Esophagus muscularis mucosa (tissue), 4 donors: ENCODE measurements at places on chromosomes 7 and 10. TPM values are rescaled to one million over a fixed set of nuclear protein-coding genes. Genes with fewer than 3 reads are reported as not detected.

DNA sequence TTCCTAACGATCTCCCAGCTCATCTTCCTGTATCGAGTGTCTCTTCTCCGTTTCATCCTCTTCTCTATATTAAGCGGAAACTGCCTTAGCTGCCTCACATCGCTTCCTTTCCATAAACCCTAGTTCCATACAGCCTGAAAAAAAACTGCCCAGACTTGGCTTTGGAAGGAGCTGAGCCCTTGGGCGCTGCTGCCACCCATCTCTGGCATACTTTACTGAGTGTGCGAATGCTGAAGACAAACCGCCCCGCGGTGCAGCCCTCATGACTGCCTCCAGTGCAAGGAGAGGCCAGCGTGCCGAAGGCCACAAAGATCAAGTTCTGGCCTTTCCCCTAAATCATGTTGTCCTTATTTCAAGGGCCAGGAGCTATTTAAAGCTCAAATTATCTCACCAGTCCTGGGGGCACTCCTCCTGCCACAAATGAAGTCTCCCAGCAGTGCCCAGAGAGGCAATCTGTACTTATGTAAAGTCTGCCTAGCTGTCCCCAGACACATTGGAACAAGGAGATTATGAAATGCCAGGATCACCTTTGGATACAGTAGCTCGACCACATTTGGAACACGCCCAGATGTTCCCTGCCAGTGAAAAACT is 25.2 kb downstream of the YWHAG start:
- no peak overlapping the region for H3K4me3 ChIP-seq
- H3K27ac ChIP-seq = peak overlapping the region; percentile 6
- H3K36me3 ChIP-seq = peaks cover 11% of the 10 kb centered on the region
- H3K27me3 ChIP-seq = no peaks in the 10 kb centered on the region

GHRHR gene
- not detected for total RNA-seq

ANKRD61 gene
- total RNA-seq = not detected

SLC16A12 gene
- 0.83 TPM for total RNA-seq

LBX1 gene
- total RNA-seq = not detected

GRCh38 chr7:95780665-95781064 is 8.3 kb downstream of the DYNC1I1 start:
- no peak overlapping the region for H3K4me3 ChIP-seq
- H3K27ac ChIP-seq = no peak overlapping the region
- H3K4me1 ChIP-seq = no peaks in the 10 kb centered on the region
- DNase-seq = no peak
- no peaks in the 10 kb centered on the region for H3K36me3 ChIP-seq

DNA sequence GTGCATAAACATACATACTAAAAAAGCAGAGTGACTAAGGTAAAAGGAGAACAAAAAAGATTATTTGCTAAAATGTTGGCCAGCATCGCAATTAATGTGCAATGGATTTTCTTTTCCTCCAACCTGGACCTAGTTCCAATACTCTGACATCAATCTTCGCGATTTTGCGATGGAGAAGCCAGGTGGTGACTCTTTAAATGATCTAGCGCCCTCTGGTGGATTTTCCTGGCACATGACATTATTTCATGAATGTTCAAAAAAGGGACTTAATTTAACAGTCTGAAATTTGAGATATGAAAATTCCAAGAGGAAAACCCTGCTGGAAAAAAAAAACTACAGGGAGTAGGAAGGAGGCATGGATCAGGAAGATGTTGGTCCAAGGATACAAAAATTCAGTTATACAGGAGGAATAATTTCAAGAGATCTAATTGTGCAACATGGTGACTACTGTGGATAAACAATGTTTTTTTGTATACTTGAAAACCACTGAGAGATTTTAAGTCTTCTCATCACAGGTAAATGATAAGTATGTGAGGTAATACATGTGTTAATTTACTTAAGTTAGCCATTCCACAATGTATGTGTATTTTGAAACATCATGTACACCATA is 4.3 kb upstream of the KCNMA1 start:
- no peak for DNase-seq
- H3K27ac ChIP-seq = peak overlapping the region; percentile 25
- no peaks in the 10 kb centered on the region for H3K36me3 ChIP-seq
- H3K4me1 ChIP-seq = peaks cover 49% of the 10 kb centered on the region
- H3K4me3 ChIP-seq = no peak overlapping the region
- no peaks in the 10 kb centered on the region for H3K27me3 ChIP-seq

NT5C2 gene
- 49.3 TPM for total RNA-seq

DNA sequence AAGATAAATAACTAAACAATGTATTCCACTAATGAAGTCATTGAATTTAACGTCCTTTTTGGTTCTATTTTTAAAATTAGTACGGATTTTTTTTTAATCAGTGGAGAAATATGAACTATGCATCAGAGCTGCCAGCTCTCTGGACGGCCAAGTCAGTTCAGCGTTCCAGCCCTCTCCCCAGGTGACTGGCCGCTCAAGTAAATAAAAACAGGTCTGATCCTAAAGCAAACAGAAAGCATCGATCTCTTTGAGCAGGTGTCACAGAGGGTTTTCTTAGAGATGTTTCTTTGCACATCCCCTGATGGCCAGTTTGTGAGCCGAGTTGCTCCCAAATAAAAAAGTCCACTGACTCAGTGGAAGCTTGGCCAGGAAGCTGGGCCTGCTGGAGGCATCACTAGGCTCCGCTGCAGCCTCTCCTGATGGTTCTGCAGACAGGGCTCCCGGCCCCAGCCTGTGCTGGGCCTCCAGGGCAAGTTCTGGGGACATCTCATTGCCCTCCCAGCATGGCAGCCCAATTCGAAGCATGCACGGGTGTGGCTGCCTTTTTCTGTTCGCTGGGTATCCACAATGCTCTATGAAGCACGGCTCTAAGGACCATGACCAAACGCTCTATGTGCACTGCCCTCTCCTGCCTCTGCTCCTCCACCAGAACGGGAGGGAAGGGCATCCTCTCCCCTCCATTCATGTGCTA is 74.7 kb upstream of the PPP2R2D start:
- H3K36me3 ChIP-seq = no peaks in the 10 kb centered on the region
- no peak overlapping the region for H3K27ac ChIP-seq
- H3K27me3 ChIP-seq = no peaks in the 10 kb centered on the region
- DNase-seq = no peak

DNA sequence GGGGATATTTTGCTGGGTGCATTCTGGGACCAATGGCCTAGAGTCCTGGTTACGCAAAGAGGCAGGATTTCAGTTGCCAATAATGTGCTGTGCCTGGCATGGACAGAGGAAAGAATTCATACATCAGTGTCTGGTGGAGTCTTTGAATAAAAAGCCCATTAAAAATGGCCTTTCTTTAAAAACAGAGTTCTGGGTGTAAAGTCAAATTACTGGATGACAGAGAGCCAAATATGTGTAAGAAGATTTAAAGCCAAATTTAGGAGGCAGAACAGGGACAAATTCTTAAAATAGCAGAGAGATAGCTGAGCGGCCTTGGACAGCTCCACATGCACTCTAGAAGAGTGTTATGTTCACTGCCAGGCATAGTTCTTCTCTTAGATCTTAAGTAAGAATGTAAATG is 60.8 kb upstream of the MEOX2 start:
- peak overlapping the region; percentile 48 for H3K27ac ChIP-seq
- H3K4me3 ChIP-seq = no peak overlapping the region
- peaks cover 22% of the 10 kb centered on the region for H3K4me1 ChIP-seq
- H3K36me3 ChIP-seq = no peaks in the 10 kb centered on the region

GRCh38 chr10:124470544-124471434 is 9.2 kb downstream of the LHPP start:
- H3K27ac ChIP-seq = no peak overlapping the region
- H3K36me3 ChIP-seq = peaks cover 2% of the 10 kb centered on the region
- H3K27me3 ChIP-seq = no peaks in the 10 kb centered on the region
- no peak for DNase-seq
- peaks cover 13% of the 10 kb centered on the region for H3K4me1 ChIP-seq

DNA sequence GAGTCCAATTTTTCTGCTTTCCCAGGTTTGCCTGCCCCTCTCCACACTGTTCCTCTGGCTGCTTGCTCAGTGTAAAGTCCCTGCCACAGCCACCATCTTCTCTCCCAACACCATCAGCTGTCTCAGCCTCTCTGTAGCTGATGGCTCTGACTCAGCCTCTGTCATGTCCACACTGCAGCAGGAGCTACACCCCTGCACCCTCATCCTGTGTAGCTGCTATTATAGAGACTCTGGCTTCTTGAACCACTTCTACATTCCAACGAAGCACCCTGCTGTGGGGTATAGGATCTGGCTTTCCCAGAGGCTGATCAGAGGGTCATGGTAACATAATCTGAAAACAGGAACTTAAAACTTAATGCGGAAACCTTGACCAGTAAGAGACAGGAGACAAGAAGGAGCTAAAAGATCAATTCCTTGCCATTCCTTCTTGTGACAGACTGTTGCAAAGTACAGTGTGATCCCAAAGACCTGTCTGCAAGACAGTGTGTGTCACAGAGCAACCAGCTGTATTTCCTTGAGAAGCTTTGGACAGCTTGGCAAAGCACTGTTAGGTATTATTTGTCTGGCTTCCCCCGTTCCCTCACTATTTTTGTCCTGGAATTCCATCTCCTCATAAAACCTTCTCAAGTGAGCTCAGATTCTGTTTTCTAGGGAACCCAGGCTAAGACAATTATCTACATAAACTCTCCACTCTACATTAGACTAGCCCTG is 42.3 kb downstream of the NRCAM start:
- no peak overlapping the region for H3K4me3 ChIP-seq
- no peaks in the 10 kb centered on the region for H3K27me3 ChIP-seq
- H3K4me1 ChIP-seq = no peaks in the 10 kb centered on the region
- DNase-seq = no peak

H2BK1 gene
- total RNA-seq = not detected

DNA sequence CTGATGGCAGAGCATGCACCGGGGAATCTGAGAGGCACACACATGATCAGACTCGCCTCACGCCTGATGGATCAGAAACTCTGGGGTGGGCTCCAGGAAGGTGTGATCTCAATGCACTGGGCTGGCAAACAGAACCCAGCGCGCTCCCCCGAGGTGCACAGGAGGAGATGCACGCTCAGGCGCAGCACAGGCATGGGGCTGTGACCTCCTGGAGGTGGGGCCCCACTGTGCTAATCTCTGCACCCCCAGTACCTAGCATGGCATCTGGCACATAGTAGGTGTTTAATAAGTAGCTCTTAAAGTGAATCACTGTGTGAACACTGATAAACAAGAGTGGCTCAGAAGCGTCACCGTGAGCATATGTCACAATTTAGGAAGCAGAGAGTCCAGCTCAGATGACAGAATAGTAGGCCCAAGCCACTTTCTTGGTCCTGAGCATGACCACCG is 57.9 kb downstream of the PROSER2 start:
- no peak overlapping the region for H3K27ac ChIP-seq
- H3K27me3 ChIP-seq = no peaks in the 10 kb centered on the region
- no peak overlapping the region for H3K4me3 ChIP-seq
- H3K36me3 ChIP-seq = no peaks in the 10 kb centered on the region
- no peak for DNase-seq

- no peaks in the 10 kb centered on the region for H3K36me3 ChIP-seq
- DNase-seq = peak; percentile 93
- H3K27me3 ChIP-seq = no peaks in the 10 kb centered on the region
- peak within 1 kb of the TSS; percentile 58 for H3K27ac ChIP-seq
- peak within 1 kb of the TSS; percentile 62 for H3K4me3 ChIP-seq
- peaks cover 26% of the 10 kb centered on the region for H3K4me1 ChIP-seq
These were observed at the start of gene ALOX5 for GRCh38 chr10:45373576-45374349. Gene ALOX5 (plus strand): TSS chr10:45374216. CDS start chr10:45374280, 64 bp downstream.

DNA sequence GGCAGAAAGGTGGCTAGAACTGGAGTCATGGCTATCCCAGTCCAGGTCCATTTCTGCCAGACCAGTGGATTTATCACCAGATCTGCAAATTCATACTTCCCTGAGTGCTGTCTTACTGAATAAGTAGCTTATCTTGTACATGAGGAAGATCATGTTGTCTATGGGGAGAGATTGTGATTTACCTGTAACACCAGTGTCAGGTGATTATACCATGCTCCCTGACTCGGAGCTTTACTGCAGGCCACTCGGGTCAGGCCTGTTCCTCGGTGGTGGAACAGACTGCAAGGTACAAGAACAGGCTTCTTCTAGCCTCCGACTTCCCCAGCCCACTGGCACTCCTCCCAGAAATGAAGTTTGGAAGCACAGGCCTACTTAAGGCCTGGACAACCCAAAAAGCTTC is 42.6 kb upstream of the DLG5 start:
- no peaks in the 10 kb centered on the region for H3K36me3 ChIP-seq
- DNase-seq = no peak
- H3K27me3 ChIP-seq = no peaks in the 10 kb centered on the region
- H3K27ac ChIP-seq = peak overlapping the region; percentile 82
- H3K4me1 ChIP-seq = peaks cover 48% of the 10 kb centered on the region

GRCh38 chr7:1753564-1753867 is 83.4 kb downstream of the ELFN1 start:
- H3K4me3 ChIP-seq = no peak overlapping the region
- peaks cover 3% of the 10 kb centered on the region for H3K4me1 ChIP-seq
- DNase-seq = no peak
- no peaks in the 10 kb centered on the region for H3K36me3 ChIP-seq
- H3K27ac ChIP-seq = no peak overlapping the region

ABCB4 gene
- total RNA-seq = 1.4 TPM

ETV1 gene
- 11.8 TPM for total RNA-seq

GRCh38 chr7:75813084-75813483 is 522 bp downstream of the CCL24 start:
- H3K4me1 ChIP-seq = no peaks in the 10 kb centered on the region
- H3K27ac ChIP-seq = no peak overlapping the region
- H3K27me3 ChIP-seq = no peaks in the 10 kb centered on the region
- H3K36me3 ChIP-seq = no peaks in the 10 kb centered on the region
- DNase-seq = no peak

- no peaks in the 10 kb centered on the region for H3K27me3 ChIP-seq
- H3K4me3 ChIP-seq = no peak overlapping the region
- peaks cover 28% of the 10 kb centered on the region for H3K4me1 ChIP-seq
- DNase-seq = no peak
These were observed 40.3 kb upstream of the CELF2 start for GRCh38 chr10:10977226-10977956.

- H3K36me3 ChIP-seq = no peaks in the 10 kb centered on the region
- no peak overlapping the region for H3K4me3 ChIP-seq
- no peak for DNase-seq
- H3K4me1 ChIP-seq = peaks cover 11% of the 10 kb centered on the region
- H3K27me3 ChIP-seq = no peaks in the 10 kb centered on the region
These were observed 54.1 kb downstream of the KIAA1217 start for GRCh38 chr10:24262929-24263590.

DNA sequence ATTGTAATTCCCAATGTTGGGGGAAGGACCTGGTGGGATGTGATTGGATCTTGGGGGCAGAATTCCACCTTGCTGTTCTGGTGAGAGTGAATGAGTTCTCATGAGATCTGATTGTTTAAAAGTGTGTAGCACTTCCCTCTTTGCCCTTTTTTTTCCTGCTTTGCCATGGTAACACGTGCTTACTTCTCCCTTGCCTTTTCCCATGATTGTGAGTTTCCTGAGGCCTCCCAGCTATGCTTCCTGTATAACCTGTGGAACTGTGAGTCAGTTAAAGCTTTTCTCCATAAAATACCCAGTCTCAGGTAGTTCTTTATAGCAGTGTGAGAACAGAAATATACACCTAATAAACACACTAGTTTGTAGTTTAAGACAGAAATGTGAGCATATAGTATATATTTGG is 166.8 kb upstream of the MAGI2 start:
- no peak overlapping the region for H3K4me3 ChIP-seq
- H3K36me3 ChIP-seq = no peaks in the 10 kb centered on the region
- DNase-seq = no peak
- no peak overlapping the region for H3K27ac ChIP-seq

NPTX2 gene
- total RNA-seq = 28.3 TPM

GOLGA7B gene
- total RNA-seq = 0.29 TPM
